ENCODE measurements at places on chromosomes 5 and 9.

GRCh38 chr5:39518516-39518915 is 93.7 kb upstream of the DAB2 start:
- DNase-seq: peak; percentile 91

- DNase-seq: no peak
Observed at GRCh38 chr5:140927228-140927573, 1.1 kb downstream of the PCDHAC1 start.

DNA sequence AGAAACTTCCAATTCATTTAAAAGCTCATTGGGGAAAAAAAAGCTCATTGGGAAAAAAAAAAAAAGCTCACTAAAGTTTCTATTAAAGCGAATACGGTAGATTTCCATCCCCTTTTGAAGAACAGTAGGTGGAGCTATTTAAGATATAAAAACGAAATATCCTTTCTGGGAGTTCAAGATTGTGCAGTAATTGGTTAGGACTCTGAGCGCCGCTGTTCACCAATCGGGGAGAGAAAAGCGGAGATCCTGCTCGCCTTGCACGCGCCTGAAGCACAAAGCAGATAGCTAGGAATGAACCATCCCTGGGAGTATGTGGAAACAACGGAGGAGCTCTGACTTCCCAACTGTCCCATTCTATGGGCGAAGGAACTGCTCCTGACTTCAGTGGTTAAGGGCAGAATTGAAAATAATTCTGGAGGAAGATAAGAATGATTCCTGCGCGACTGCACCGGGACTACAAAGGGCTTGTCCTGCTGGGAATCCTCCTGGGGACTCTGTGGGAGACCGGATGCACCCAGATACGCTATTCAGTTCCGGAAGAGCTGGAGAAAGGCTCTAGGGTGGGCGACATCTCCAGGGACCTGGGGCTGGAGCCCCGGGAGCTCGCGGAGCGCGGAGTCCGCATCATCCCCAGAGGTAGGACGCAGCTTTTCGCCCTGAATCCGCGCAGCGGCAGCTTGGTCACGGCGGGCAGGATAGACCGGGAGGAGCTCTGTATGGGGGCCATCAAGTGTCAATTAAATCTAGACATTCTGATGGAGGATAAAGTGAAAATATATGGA is at the start of gene PCDHGA12:
Gene PCDHGA12, plus strand, starts transcription at position 176 of the 782 bp plus-strand sequence. Its CDS starts 253 bp downstream, at position 429.
- DNase-seq: peak; percentile 86

- DNase-seq: peak; percentile 95
Observed at GRCh38 chr9:91771027-91771426, 179.0 kb downstream of the ROR2 start.

- no peak for DNase-seq
Observed at GRCh38 chr9:137974746-137975526, 97.4 kb downstream of the CACNA1B start.

- peak; percentile 64 for DNase-seq
Observed at GRCh38 chr5:135466178-135467050, 14.3 kb upstream of the TIFAB start.

- DNase-seq: no peak
Observed at GRCh38 chr5:73352649-73353230, 95.8 kb downstream of the FOXD1 start.

DNA sequence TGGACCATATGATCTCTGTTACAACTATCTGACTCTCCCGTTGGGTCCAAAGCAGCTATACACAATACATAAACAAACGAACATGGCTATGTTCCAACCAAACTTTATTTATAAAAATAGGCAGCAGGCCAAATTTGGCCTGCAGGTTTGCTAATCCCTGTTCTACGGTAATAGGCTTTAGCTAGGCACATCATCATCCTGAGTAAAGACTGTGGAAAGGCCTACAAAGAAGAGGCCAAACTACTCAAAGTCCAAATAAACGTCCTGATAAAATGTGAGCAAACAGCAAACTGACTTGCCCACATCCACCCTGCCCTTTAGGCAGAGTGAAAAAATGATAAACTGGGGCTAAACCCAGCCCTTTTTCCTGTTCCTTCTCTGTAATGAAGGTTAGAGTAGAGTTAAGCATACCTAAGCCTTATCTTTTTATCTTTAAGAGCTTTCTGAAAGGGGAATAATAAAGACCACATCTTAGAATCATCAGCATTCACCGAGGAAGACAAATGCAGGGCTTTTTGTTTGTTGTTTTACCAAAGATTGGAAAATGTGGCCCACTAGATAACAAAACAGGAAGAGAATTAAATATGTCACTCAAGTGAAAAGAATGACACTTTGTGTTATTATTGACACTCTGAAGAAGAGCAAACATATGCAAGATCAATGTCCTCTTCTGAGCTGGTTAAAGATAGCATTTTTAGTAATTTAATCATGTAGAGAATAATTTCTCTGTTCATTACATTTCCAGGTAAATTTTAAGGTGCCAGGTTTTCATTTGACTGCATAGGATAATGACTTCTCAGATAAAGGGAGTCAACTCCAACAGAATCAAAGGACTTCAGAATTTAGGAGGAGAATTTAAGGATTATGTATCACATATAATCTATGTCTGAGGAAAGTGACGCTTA is 160.0 kb upstream of the GNA14 start:
- peak; percentile 17 for DNase-seq

- DNase-seq: peak; percentile 82
Observed at GRCh38 chr9:81490605-81491331, 198.6 kb downstream of the TLE1 start.

DNA sequence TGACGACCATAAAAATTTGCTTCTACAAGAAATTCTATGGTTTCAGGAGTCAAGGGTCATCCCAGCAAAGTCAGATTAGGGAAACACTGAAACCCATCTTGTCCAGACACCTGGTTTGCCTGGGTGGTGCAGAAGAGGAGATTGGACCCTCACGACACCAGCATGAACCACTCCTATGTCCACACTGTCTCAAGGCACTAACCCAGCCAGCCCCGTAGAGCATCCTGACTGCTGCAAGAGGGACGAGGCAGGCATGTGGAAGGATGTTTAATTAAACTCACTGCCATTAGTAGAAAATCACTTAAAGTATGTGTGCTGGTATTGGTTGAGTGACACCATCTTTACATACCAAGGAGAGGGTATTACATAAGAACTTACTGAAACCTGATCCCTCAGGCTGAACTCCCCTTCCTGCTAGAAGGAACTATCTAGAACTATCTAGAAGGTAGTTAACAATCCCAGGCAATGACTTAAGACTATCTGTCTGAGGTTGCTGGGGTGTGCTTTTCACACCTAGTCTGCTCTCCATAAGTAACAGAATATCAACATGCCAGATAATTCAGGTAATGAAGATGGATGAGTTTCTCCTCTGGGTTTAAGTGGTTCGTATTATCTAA is 93.6 kb downstream of the SEMA6A start:
- peak; percentile 34 for DNase-seq

GRCh38 chr5:170265522-170265921 is 32.1 kb downstream of the LCP2 start:
- peak; percentile 10 for DNase-seq

DNA sequence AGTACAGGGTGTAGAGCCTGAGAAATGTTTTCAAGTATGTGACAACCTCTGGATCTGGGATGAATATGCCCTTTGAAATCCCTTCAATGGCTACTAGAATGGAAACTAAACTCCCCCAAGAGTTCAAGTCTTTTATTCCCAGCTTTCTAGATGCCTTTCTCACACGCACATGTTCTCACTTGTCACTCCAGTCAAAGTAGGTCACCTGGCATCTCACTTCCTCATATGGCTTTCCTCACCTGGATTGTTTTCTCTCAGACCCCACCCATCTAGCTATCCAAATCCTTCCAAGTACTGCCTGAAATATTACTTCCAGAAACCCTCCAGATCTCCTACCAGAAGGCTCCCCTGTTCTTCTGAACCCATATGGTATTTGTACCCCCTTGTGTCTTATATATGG is 615.4 kb upstream of the KLF4 start:
- DNase-seq: no peak
